Activated T-cell treated with anti-CD3 and anti-CD28 coated beads, Interleukin-2, amount 50 U/mL, for 72 hours (primary cell): ENCODE measurements at places on chromosomes 6 and 20. TPM values are rescaled to one million over a fixed set of nuclear protein-coding genes. Genes with fewer than 3 reads are reported as not detected.

OGFR gene
- total RNA-seq = 42.9 TPM

SMOC2 gene
- not detected for total RNA-seq

NFATC2 gene
- total RNA-seq = 39.9 TPM

BPIFB1 gene
- total RNA-seq = not detected

UBD gene
- total RNA-seq = 1.3 TPM

GRCh38 chr20:17438436-17439039 lies 92.6 kb downstream of the BFSP1 start:
- no peaks in the 10 kb centered on the region for H3K36me3 ChIP-seq
- H3K27ac ChIP-seq = no peak overlapping the region
- DNase-seq = no peak

- DNase-seq = no peak
- H3K4me1 ChIP-seq = peaks cover 50% of the 10 kb centered on the region
- H3K27ac ChIP-seq = no peak overlapping the region
- H3K4me3 ChIP-seq = no peak overlapping the region
- H3K27me3 ChIP-seq = no peaks in the 10 kb centered on the region
- H3K36me3 ChIP-seq = no peaks in the 10 kb centered on the region
Measured at GRCh38 chr6:20202324-20202658, 10.0 kb downstream of the MBOAT1 start.

DNA sequence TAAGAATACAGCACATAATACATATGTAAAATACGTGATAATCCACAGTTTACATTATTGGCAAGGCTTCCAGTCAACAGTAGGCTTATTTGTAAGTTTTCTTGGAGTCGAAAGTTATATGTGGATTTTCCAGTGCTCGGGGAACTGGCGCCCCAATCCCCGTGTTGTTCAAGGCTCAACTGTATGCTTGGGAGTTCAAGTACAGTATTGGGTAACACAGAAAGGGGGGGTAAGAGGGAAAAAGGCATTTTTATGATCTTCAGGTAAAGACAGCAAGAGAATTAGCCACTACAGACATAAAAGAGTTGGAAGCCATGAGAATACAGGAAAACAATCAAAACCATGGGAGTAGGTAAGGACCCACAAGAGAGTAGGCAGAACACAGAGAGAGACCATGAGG lies 16.4 kb downstream of the PSMB1 start:
- H3K4me1 ChIP-seq = peaks cover 5% of the 10 kb centered on the region
- no peaks in the 10 kb centered on the region for H3K27me3 ChIP-seq
- DNase-seq = no peak
- no peak overlapping the region for H3K4me3 ChIP-seq

- H3K4me1 ChIP-seq = peaks cover 3% of the 10 kb centered on the region
- H3K36me3 ChIP-seq = no peaks in the 10 kb centered on the region
- no peak overlapping the region for H3K4me3 ChIP-seq
- no peak overlapping the region for H3K27ac ChIP-seq
- H3K27me3 ChIP-seq = peaks cover 30% of the 10 kb centered on the region
Measured at GRCh38 chr20:5448449-5449118, 131.8 kb upstream of the PROKR2 start.

- H3K27me3 ChIP-seq = no peaks in the 10 kb centered on the region
- no peak overlapping the region for H3K4me3 ChIP-seq
- no peaks in the 10 kb centered on the region for H3K4me1 ChIP-seq
- H3K27ac ChIP-seq = no peak overlapping the region
Measured at GRCh38 chr20:39857187-39857586, 831.8 kb downstream of the MAFB start.

DNA sequence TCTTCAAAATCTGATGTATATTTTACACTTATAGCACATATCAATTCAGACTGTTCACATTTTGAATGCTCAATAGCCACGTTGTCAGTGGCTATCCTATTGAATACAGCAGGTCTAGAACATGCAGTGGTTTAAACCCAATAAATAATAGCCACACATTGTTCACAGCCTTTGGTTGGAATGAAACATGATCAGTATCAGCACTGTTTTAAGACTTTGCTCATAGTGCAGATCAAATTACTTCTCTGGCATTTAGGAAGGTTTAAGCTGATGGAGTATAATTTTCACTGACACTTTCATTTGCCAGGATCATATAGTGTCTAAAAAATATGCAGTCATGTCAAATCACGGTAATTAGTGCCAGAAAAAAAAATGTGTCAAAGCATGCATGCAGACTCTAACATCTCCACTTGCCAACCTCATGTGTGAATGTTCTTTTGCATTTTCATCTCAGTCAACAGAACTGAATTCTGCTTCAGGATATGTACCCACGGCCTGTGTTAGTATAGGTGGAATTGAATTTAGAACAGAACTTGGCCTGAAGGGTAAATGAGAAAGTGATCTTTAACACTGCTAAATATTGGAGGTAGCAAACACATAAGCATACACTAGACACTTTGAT lies 184.1 kb downstream of the SLC24A3 start:
- no peak overlapping the region for H3K27ac ChIP-seq
- H3K4me1 ChIP-seq = no peaks in the 10 kb centered on the region
- H3K36me3 ChIP-seq = no peaks in the 10 kb centered on the region
- DNase-seq = no peak
- H3K4me3 ChIP-seq = no peak overlapping the region

DNA sequence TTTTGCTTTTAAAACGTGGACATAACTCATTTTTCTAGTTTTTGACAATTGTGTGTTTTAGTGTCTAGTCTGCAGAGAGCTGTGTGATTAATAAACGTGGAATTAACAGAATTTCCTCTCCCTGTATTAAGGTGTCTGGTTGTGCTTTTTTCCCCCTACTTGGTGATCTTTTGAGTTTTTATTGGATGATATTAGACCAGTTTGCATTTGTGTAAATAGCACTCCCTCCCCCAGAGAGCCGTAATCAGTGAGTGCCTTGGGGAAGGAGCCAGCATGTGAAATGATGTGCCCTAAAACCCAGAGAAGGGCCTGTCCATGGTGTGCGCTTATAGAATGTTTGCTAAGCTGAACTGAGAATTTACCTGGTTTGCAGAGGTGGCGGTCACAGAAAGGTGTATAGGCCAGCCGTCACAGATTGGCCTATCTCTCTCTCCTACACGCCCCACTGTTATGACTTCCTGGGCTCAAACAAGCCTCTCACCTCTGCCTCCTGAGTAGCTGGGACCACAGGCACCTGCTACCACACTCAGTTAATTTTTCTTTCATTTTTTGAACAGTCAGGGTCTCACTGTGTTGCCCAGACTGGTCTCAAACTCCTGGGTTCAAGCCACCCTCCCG lies 42.4 kb downstream of the ALDH5A1 start:
- no peak for DNase-seq
- no peaks in the 10 kb centered on the region for H3K4me1 ChIP-seq
- H3K4me3 ChIP-seq = no peak overlapping the region

DNA sequence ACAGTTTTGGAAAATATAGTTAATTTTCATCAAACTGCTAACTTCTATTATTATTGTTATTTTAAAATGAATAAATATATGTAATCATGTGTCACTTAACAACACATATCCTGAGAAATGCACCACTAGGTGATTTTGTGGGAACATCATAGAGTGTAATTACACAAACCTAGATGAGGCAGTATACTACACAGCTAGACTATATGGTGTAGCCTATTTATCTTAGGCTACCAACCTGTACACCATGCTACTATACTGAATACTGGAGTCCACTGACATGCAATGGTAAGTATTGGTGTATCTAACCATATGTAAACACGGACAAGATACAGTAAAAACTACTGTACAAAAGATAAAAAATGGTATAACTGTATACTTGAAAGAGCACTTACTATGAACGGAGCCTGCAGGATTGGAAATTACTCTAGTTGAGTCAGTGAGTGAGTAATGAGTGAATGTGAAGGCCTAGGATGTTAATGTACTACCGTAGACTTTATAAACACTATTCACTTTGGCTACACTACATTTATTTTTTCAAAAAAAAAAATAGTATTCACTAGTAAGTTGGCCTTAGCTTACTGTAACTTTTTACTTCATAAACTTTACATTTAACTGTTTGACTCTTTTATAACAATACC lies 72.4 kb downstream of the ASCC3 start:
- H3K4me1 ChIP-seq = peaks cover 17% of the 10 kb centered on the region
- no peak for DNase-seq
- H3K4me3 ChIP-seq = no peak overlapping the region
- H3K36me3 ChIP-seq = peaks cover 4% of the 10 kb centered on the region
- H3K27me3 ChIP-seq = no peaks in the 10 kb centered on the region

- H3K27ac ChIP-seq = no peak overlapping the region
- DNase-seq = no peak
- peaks cover 18% of the 10 kb centered on the region for H3K27me3 ChIP-seq
- H3K4me1 ChIP-seq = no peaks in the 10 kb centered on the region
- no peak overlapping the region for H3K4me3 ChIP-seq
- H3K36me3 ChIP-seq = no peaks in the 10 kb centered on the region
Measured at GRCh38 chr20:21622097-21622857, 83.2 kb upstream of the PAX1 start.

- H3K27ac ChIP-seq = no peak overlapping the region
- no peaks in the 10 kb centered on the region for H3K4me1 ChIP-seq
- H3K36me3 ChIP-seq = no peaks in the 10 kb centered on the region
- no peaks in the 10 kb centered on the region for H3K27me3 ChIP-seq
- H3K4me3 ChIP-seq = no peak overlapping the region
Measured at GRCh38 chr6:141726248-141726647, 406.5 kb upstream of the GJE1 start.

DNA sequence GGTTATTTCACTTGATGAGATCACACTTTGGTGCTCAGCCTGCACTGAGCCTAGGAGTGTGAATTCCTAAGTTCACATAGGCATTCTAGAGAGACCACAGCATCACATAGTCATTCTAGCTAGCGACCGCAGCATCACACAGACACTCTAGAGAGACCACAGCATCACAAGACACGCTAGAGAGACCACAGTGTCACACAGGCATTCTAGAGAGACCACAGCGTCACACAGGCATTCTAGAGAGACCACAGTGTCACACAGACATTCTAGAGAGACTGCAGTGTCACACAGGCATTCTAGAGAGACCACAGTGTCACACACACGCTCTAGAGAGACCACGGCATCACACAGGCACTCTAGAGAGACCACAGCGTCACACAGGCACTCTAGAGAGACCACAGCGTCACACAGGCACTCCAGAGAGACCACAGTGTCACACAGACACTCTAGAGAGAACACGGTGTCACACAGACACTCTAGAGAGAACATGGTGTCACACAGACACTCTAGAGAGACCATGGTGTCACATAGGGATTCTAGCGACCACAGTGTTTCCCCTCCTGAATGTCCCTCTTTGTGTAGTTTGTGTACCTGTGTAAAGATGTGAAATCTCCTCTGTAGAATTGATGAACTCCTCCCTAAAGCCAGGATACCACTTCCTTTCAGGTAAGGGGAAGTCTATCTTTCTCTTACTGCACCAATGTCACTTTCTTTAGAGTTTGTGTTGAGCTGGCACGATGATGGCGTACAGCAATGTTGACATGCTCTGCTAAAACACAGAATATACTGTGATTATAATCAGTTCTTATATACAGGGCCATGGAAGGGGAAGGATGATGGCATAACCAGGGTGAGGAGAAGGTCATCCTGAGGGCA lies 169.4 kb downstream of the ZDHHC14 start:
- H3K4me1 ChIP-seq = peaks cover 34% of the 10 kb centered on the region
- peak overlapping the region; percentile 43 for H3K27ac ChIP-seq
- peak overlapping the region; percentile 41 for H3K4me3 ChIP-seq
- peaks cover 5% of the 10 kb centered on the region for H3K36me3 ChIP-seq
- no peaks in the 10 kb centered on the region for H3K27me3 ChIP-seq
- DNase-seq = peak; percentile 32

DNA sequence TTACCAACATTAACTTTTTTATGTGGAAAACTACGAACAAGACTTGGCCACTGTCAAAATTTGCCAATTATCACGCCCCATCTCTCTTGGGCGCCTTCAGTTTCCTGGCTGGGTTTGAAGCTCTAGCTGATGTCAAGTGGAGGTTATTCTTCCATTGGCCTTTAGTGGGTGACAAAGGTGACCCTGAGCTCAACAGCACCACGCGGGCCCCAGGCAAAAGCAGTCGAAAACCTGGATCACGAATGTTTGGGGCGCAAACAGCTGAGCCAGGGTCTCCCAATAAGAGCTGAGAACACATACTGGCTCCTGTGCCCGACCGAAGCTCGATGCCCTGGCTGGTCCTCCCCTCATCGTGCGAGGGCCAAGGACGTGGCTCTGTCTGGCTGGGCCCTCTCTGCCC lies 26.8 kb downstream of the SLC17A9 start:
- no peak for DNase-seq
- peaks cover 27% of the 10 kb centered on the region for H3K27me3 ChIP-seq
- peaks cover 29% of the 10 kb centered on the region for H3K4me1 ChIP-seq
- H3K4me3 ChIP-seq = no peak overlapping the region
- no peak overlapping the region for H3K27ac ChIP-seq

DNA sequence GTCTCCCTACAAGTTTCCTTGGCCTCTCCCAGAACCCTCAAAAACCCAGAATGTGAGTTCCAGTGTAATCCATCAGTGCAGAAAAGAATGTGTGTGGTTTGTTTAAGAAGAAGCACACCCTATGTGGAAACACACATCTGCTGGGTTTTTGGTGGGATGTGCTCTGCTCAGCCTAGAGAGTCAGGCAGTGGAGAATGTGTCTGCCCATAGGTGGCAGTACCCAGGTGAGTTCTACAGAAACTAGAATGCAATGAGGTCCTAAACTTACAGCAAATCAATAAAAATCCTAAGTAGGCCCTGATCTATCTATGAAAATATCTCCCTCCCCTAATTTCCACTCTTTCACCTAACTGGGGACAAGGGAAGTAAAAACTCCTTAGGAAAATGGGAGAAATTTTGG lies 437.3 kb downstream of the DHX35 start:
- H3K27ac ChIP-seq = no peak overlapping the region
- DNase-seq = no peak
- H3K4me3 ChIP-seq = no peak overlapping the region
- no peaks in the 10 kb centered on the region for H3K27me3 ChIP-seq

- H3K27ac ChIP-seq = no peak overlapping the region
- H3K4me3 ChIP-seq = no peak overlapping the region
Measured at GRCh38 chr20:59858425-59858824, 75.0 kb downstream of the SYCP2 start.

- DNase-seq = no peak
- H3K27ac ChIP-seq = no peak overlapping the region
- H3K36me3 ChIP-seq = no peaks in the 10 kb centered on the region
- H3K4me1 ChIP-seq = no peaks in the 10 kb centered on the region
- H3K4me3 ChIP-seq = no peak overlapping the region
Measured at GRCh38 chr6:18609715-18610114, 222.6 kb downstream of the RNF144B start.

DNA sequence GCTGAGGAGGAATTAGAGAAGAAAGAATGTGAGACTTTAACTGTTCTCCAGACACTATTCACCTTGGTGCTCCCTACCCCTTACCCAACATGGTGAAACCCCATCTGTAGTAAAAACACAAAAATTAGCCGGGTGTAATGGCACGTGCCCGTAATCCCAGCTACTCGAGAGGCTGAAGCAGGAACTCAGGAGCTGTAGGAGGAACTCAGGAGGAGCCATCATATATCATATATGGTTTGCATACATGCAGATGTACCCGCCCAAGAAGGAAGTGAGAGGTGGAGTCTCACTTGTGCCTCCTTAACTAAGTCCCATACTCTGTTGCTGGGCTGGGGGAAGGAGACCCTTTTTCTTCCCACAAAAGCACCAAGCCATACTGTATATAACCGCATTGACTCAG lies 35.5 kb upstream of the ME1 start:
- H3K27me3 ChIP-seq = peaks cover 6% of the 10 kb centered on the region
- no peak for DNase-seq
- H3K27ac ChIP-seq = no peak overlapping the region
- H3K36me3 ChIP-seq = no peaks in the 10 kb centered on the region

GRCh38 chr6:78559056-78559455 lies 308.3 kb upstream of the IRAK1BP1 start:
- no peak overlapping the region for H3K27ac ChIP-seq
- no peaks in the 10 kb centered on the region for H3K4me1 ChIP-seq
- no peak overlapping the region for H3K4me3 ChIP-seq
- DNase-seq = no peak
- H3K27me3 ChIP-seq = no peaks in the 10 kb centered on the region
- H3K36me3 ChIP-seq = peaks cover 1% of the 10 kb centered on the region
